ENCODE measurements at places on chromosomes 5 and 9.

- DNase-seq: no peak
These were observed 216.7 kb downstream of the SMARCA2 start for GRCh38 chr9:2231829-2232228.

GRCh38 chr5:62718324-62718723, 139.7 kb downstream of the LRRC70 start:
- DNase-seq: no peak

GRCh38 chr5:164763206-164763605, 1257.8 kb downstream of the MAT2B start:
- DNase-seq: no peak

- DNase-seq: no peak
These were observed 70.4 kb upstream of the SLC1A3 start for GRCh38 chr5:36535859-36536615.

DNA sequence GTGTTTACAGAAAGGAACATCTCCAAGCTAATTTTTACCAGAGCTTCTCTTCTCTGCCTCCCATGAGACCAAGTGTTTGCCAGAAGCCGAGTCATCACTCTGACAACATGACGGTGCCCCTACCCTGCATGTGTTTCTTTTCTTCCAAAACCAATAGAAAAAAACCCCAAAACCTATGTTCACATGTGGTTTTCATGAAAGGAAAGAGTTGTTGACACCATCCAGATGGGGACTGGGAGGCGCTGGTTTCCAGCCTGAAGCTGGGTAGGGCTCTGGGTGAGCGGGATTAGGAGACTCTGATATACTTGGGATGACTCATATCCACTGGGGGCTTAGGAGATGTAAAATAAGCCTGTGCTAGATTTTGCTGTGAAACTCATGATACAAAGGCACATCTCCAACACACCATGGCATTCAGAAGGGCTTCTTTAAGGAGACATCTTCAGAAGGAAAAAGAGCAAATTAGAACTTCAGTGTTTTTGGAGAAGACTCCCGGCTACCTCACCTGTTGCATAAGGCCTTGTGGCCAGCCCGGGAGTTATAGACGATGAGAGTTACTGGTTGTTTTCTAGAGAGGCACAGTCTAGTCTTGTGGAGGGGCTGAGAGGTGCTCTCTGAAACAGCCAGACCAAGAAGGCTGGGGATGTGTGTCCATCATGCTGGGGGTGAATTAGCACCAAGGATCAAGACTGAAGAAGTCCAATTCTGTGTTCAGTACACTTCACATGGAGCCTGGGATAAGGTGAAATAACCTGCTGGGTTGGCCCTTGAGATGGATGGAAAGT, 108.9 kb upstream of the LHFPL2 start:
- DNase-seq: no peak

GRCh38 chr5:131682826-131683225, 47.8 kb upstream of the RAPGEF6 start:
- no peak for DNase-seq

GRCh38 chr9:34594177-34594576, 4.7 kb upstream of the CNTFR start:
- no peak for DNase-seq

DNA sequence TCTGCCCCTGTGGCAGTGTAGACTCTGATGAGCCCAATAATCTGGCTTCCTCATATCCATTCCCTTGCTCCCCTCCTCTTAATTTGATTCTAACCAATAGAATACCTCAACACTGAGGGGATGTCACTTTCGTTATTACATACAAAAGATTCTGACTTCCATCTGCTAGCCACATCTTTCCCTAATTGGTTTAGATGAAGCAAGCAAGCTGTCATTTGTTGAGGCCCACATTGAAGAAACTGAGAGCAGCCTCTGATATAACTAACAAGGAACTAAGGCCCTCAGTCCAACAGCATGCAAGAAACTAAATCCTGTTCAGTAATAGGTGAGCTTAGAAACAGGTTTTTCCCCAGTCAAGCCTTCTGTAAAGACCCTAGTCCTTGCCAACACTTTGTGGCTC, 5.8 kb downstream of the ADAMTS6 start:
- DNase-seq: no peak

DNA sequence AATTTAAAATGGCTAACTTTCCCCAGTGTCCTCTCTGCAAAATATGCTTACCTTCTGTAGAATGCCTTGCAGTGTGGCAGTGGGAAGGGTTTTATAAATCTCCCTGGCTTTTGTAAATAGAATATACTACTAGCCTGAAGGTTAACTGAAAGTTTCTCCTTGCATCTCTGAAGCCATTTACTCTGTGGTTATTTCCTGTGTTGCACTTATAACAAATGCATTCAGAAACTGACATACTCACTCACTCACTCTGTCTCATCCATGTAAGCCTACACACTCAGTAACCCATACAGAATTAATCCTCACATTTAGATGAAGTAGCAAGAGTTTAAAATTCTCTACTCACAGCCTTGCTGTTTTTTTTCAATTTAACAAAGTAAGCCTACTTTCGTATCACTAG, 87.1 kb upstream of the SH3GL2 start:
- no peak for DNase-seq
